ENCODE measurements at places on chromosomes 4 and X.
A peak's percentile ranks its signal among the peaks of the same experiment; 100 is the strongest.

DNA sequence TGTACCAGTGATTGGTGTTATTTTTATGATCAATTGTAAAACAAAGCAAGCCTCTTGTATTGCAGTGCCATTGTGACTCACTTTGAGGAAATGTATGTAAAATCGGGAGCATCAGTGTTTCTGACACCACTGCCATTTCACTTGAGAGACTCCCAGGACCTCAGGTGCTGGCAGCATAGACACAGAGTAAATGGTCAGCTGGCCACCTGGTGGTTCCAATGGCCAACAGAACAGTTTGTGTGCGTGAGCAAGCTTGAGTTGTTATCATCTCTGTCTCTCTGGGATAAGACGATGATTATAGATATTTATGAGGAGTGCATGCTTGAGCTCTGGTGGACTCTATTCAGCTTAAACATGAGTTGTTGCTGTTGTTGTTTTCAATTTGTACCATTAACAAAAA is 356.6 kb downstream of the GUCY2F start:
- DNase-seq = no peak

GRCh38 chrX:9320940-9321339 is 143.9 kb upstream of the TBL1X start:
- DNase-seq = no peak

DNA sequence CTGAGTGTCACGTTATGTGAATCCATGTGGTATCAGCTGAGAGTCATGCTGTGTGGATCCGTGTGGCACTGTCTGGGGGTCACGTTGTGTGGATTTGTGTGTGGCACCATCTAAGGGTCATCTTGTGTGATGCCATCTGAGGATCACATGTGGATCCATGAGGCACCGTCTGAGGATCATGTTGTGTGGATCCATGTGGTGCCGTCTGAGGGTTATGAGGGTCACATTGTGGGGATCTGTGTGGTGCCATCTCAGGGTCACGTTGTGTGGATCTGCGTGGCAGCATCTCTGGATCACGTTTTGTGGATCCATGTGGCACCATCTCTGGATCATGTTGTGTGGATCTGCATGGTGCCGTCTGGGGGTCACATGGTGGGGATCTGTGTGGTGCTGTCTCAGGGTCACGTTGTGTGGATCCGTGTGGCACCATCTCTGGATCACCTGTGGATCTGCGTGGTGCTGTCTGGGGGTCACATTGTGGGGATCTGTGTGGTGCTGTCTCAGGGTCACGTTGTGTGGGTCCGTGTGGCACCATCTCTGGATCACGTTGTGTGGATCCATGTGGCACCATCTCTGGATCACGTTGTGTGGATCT is 6.9 kb downstream of the PDE6B start:
- DNase-seq = no peak

DNA sequence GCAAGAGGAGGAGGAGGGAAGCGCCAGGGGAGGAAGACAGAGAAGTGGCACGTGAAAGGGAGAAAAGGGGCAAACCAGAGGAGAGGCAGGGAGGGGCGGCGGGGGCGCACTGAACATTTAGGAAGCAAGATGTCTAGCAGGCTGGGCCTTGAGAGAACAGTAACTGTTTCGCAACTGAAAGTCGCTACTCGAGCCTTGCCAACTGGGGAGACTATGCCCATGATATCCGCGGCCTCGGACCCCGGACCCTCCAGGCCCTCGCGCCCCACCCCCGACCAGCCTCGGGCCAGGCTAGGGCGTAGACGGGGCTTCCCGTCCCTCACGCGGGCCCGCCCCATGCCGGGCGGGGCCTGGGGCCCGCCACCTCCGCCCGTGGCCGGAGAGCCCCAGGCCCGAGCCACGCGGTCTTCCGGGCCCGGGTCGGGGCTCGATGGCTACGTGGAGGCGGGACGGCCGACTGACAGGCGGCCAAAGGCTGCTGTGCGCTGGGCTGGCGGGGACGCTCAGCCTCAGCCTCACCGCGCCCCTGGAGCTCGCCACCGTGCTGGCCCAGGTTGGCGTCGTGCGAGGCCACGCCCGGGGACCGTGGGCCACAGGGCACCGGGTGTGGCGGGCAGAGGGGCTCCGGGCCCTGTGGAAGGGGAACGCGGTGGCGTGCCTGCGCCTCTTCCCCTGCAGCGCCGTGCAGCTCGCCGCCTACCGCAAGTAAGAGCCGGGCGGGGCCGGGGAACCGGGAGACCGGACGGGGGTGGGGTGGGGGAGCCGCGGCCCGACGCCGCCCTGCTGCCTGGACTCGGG is at the start of gene SLC25A43:
Gene SLC25A43 (plus strand): TSS at position 363 of the 798 bp plus-strand sequence. CDS start 68 bp downstream, at position 431.
- DNase-seq = no peak

DNA sequence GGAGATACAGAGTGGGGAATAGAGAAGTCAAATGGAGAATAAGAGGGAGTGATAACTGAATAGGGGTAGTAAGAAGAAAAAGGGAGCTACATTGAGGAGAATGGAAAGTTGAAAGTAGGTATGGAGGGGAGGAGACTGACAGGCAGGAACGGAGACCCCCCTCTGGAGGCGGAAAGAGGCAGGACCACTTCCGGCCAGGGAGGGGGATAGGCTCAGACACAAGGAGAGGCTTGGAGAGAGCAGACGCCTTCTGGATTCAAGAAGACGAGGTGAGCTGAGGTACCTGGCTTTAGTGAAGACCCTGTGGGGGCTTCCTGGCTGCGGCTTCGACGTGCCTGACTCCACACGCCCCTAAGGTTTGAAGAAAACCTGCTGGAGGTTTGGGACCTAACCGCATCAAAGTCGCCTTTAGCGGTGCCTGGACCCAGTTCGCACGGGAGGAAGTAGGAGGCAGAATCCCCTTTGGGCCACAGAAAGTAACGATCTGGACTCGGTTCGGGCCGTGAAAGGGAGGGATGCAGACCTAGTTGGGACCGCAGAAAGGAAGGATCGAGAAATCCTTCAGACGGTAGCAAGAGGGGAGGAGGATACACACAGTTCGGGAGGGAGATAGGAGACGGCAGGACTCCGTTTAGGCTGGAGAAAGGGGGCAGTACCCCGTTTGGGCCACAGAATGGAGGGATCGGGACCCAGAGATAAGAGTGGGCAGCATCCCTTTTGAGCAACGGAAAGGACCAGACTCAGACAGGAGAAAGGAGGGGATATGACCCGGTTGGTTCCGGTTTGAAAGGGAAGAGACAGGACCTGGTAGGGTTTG is at the start of gene TRO:
Gene TRO (plus strand): TSS at position 215 of the 817 bp plus-strand sequence. CDS start 1,423 bp downstream, outside the sequence.
- peak; percentile 14 for DNase-seq

- no peak for DNase-seq
These were observed 51.4 kb downstream of the STBD1 start for GRCh38 chr4:76357981-76358380.

DNA sequence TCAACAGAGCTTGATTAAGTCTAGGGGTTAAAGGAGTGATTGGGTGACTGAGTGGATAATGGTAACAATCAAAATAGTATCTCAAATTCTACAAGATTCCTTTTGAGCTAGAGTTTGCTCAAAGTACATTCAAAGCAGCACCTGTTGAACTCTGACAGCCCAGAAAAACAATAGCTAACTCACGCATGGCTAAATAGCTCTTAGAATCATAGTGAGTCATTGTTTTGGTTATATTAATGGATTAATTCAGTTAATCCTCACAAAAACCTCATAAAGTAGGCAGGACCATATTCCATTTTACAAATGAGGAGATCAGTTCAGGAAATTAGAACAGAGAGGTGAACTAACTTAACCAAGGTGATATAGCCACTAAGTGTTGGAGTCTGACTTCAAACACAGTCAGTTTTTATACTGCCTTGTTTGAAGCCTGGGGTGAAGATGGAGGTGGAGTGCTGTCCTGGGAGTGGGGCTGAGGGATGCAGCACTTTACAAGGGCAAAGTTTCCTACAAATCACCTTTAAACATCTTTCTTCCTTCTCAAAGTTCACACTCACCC is 35.9 kb upstream of the PPM1K start:
- DNase-seq = no peak

- no peak for DNase-seq
These were observed 14.1 kb upstream of the SMIM43 start for GRCh38 chr4:121778991-121779628.

Data from NCI-H1105 (cell line).